ENCODE measurements at places on chromosomes 5 and 9. TPM values are rescaled to one million over a fixed set of nuclear protein-coding genes. Genes with fewer than 3 reads are reported as not detected.

Gene ZFP2
- 1.8 TPM for total RNA-seq

GRCh38 chr5:37721447-37721871 is 118.4 kb downstream of the GDNF start:
- DNase-seq, result no peak

GRCh38 chr5:123438902-123439301 is 15.7 kb upstream of the CEP120 start:
- no peak for DNase-seq

- DNase-seq, result no peak
Measured at GRCh38 chr5:27706832-27707231, 668.4 kb upstream of the CDH9 start.

DNA sequence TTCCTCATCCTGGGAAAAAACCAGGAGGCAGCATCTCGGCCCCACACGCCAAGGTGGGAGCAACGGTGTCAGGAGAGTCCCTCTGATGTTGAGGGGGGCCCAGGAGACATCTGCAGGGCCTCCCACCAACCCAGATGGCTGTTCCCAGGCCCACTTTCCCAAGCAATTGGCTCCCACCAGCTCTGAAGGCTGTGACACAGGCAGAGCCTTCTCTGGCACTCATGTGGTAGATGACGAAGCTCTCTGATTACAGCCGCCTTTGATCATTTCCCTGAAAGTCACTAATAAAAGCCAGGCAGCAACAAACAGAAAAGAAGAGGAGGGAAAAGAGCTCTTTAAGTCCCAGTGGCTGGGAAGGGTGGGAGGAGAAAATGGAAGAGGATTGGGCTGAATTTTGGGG is 226.5 kb downstream of the CDK5RAP2 start:
- DNase-seq, result no peak

- DNase-seq, result no peak
Measured at GRCh38 chr5:148897842-148898241, 71.4 kb downstream of the ADRB2 start.

Data from body of pancreas (tissue), 4 donors.